ENCODE measurements at places on chromosomes 5 and 9. TPM values are rescaled to one million over a fixed set of nuclear protein-coding genes. Genes with fewer than 3 reads are reported as not detected.
A peak's percentile ranks its signal among the peaks of the same experiment; 100 is the strongest.

The IFNA21 gene
- 0.77 TPM for total RNA-seq

The MUSK gene
- total RNA-seq: 0.13 TPM

DNA sequence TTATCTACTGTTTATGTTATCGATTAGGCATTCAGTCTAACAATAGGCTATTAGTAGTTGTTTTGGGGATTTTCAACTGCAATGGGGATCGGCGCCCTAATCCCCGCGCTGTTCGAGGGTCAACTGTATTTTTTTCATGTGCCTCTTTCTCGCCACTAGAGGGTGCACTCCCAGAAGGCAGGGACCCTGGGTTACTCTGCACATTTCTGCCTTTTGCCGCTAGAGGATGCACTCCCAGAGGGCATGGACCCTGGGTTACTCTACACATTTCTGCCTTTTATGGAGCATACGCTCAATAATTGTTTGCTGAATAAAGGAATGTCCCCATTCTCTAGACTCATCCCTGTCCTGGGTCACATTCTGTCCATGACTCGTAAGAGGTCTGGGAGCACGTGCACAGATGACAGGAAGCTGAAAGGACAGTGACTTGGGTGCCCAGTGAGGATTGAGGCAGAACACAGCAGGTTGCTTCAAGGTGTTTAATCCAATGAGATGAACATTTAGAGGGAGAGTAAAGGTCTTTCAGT is 27.9 kb upstream of the RECK start:
- ATAC-seq: peak; percentile 22

- ATAC-seq: no peak
Measured at GRCh38 chr9:102519423-102519822, 475.7 kb upstream of the CYLC2 start.

DNA sequence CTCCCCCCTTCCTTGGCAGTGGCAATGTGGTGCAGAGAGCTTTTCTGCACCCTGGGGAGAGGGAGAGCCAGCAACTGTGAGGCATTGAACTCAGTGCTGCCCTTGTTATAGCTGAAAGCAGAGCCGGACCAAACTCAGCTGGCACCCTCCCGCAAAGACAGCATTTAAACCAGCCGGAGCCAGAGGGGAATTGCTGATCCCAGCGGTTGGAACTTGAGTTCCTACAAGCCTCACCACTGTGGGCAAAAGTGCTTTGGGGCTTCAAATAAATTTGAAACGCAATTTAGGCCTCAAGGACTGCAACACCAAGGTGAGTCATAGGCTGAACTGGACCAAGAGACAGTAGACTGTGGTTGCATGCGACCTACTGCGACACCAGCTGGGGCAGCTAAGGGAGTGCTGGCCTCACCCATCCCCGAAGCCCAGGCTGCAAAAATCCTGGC is 207.6 kb upstream of the CDKN2B start:
- no peak for ATAC-seq
